Suppressor macrophage (primary cell): ENCODE measurements at places on chromosomes 4 and X.
A peak's percentile ranks its signal among the peaks of the same experiment; 100 is the strongest.

DNA sequence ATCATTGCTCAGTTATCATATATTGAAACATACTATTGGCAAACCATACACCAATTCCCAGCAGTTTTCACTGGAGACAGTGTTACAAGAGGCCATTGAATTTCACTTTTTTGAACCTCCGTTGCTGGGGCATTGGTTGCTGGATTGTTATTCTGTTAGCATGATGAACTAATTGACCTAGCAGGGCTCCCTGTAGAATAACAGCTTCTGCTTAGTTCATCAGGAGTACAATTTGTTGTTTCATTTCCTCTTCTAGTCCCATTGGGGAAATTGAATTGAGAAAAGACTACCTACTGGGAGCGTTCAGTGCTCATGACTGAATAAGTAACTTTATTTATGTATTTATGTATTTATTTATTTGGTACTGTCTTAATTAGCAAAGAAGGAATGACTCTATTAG, 151.6 kb downstream of the SLIT2 start:
- DNase-seq, result no peak

DNA sequence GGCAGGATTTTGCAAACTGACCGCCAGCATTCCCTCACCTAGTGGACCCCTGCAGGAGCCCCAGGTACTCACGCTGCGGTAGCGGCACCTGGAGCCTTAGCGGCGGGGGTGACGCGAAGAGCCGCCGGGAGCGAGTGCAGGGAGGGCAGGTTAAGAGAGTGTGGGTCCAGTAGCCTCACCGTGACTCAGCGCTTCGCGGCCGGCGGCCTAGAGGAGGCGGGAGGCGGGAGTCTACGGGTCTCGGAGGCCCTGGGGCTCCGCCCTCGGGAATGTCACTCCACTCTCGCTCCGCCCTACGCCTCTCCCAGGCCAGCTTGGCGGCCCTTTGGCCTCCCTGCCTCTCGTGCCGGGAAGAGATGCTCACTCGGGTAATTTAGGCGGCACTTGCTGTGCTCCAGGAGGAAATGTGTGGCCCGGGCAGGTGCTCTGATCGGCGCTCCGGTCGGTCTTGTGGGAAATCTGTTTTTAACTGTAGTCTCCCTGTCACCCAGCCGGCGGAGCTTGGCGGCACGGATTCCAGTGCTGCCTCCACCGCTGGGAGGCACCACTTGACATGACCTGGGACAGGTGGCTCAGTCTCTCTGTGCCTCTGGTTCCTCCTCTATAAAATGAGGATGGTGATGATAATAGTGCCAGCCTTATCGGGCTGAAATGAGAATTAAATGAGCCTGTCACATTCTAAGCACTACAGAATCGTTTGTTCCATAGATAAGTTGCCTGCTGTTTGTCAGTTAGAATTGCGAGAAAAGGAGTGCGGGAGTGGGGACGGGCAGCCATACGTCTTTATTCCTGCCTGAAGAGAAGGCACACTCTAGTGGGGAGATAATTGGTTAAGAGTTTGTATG, at the start of gene PIR:
Gene PIR, minus strand, starts transcription at position 216 of the 845 bp plus-strand sequence. CDS start 2,076 bp downstream, outside the sequence.
- DNase-seq, result peak; percentile 91

- DNase-seq, result no peak
Measured at GRCh38 chr4:8329560-8329858, 60.0 kb downstream of the HTRA3 start.

DNA sequence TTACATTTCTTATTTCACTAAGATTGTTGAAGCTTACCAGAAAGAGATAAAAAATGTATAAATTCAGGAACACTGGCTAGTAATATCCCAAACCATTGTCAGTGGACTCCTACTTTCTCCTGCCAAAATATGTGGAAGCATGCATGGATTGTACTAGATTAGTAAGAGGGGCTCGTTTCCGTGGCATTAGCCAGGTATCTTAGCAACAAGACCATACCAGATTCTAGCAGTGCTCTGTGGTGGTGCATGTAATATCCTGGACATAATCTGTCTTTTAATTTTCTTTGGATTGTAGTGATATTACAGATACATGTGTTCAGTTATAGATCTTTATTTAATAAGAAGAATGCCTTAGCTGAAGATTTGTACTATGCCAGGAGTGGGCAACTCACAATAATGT, 371.9 kb upstream of the PITX2 start:
- no peak for DNase-seq

GRCh38 chr4:166198041-166198440, 325.0 kb downstream of the TLL1 start:
- no peak for DNase-seq
